ENCODE measurements at places on chromosomes 7 and 10.
A peak's percentile ranks its signal among the peaks of the same experiment; 100 is the strongest.

DNA sequence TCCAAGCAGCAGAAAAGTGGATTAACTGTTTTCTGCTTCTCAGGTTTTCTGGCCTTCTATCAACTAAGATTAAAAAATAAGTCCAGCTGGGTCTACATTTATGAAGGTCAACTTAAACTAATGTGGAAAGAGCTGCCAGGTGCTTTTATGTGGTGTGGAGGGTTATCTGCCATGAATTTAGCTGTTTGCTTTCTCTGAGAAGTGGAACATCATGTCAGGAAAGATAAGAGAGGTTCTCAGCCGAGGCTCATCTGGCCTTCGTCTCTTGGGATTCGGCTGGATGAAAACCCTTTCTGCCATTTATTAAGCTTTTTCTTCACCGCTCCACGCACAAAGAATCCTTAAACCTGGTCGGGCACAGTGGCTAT is 5.5 kb downstream of the PTPRN2 start:
- no peak for DNase-seq

- no peak for DNase-seq
Observed at GRCh38 chr10:132447446-132448247, 50.6 kb downstream of the PWWP2B start.

DNA sequence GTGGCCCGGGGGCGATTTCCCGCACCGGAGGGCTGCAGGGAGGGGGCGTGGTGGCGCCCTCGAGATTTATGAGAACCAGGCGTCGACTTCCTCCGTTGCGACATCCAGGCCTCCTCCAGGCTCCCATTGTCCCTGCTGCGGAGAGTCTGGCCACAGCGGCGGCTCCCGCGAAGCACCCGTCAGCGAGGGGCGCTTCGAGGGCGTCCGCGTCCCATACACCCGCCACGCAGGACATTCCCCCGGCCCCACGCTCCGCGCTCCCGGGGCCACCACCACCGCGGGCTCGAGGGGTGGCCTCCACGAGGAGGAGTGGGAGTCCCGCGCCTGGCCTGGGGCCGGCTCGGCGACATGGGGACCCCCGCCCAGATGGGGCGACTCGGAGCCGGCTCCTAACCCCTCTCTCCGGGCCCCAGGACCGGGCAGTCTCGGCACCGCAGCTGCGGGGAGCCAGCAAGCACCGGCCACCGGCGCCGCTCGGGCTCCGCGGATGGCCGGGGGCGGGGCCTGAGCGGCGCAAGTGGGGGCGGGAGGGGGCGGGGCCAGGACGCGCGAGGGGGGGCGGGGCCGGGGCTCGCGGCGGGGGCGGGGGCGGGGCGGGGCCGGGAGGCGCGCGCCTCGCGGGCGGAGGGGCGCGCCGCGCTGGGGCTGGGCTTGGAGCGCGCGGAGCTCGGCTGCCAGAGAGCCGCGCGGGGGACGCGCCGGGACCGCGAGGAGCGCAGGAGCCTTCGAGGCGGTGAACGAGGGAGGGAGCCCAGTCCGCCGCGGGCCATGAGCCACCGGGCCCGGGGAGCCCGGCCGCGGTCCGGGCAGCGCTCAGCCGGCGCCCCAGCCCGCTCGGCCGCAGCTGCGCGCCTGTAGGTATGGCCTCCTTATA is at the start of gene SH2B2:
Gene SH2B2 (plus strand): TSS at position 632 of the 874 bp plus-strand sequence. CDS start 13,683 bp downstream, outside the sequence.
- no peak for DNase-seq

- DNase-seq = peak; percentile 35
Observed at GRCh38 chr7:99679032-99679399, 780 bp downstream of the CYP3A5 start.

DNA sequence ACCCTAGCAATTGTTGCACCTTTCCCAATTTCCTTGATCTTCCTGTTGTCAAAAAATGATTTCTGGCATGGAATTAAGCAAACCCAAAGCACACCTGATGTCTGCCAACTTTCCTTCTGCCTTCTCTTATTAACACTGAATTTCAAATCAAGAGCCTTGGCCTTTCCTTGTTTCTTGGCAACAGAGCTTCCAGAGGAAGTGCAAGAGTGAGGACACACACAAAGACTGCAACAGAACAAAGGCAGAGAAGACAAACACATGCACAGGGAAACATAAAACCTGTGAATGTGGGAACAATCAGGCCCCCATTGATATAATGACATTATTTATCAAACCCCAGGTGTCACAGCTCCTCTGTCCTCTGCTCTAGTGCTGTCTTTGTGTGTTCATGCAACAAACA is 73.0 kb upstream of the IL6 start:
- DNase-seq = no peak

- no peak for DNase-seq
Observed at GRCh38 chr7:39904077-39904486, 46.0 kb upstream of the CDK13 start.

GRCh38 chr7:1899196-1899595 is 229.1 kb downstream of the ELFN1 start:
- no peak for DNase-seq

DNA sequence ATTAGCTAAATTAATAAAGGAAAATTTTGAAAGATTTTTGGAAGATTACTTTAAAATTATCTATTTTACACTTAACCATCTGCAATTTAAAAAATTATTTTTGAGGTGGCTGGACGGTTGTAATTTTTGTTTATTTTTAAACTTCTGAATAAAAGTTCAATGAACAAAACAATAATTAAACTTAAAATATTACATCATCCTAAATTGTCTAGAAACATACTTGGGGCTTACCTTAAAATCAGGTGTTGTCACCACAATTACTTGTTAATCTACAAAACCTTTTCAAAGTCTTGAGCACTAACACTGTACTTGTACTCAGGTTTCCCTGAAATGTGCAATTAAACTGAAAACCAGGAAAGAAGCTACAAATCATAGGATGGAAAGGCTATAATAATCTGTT is 328.3 kb downstream of the NXPH1 start:
- DNase-seq = no peak

DNA sequence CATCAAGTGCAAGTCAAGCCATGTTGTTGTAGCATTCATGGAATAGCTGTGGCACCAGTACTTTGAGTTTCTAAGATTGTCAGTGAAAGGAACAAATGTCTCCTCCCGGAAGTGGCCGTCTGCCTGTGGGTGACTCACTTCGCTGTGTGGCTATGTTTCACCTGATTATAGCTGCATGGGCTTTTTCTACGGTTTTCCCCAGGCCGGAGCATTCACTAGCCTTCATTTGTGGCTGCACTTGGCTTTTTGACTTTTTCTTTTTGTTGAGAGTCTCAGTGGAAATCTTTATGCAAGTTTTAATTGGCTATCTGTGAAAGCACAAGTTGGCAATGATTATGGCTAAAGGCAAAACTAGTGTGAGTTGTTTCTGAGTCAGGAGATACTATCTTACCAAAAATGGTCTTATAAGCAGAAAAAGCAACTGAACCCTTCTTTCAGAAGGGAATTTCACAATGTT is 35.0 kb downstream of the SRI start:
- peak; percentile 39 for DNase-seq

DNA sequence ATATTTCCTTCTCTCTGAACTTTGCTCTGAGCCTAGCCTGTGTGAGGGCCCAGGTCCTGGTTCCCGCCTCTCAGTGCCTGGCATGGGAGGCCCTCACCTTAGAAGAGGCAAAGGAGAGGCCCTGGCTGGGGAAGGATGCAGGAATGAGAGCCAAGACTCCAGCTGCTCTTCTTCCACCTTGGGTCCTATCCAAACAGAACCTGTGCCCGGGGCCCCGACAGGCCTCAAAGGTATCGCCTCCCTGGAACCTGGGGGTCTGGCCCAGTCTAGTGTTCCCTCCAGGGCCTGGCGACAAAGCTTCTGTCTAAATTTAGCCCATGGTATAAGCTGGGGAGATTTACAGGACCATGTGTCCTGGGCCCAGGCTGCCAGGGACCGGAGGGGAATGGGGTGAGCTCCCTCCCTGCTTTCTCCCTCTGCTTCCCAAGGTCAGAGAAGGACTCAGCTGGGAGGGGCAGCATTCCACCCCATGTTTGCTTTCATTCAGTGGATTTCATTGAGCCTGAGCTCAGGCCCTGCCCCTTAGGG is 12.0 kb upstream of the CRHR2 start:
- no peak for DNase-seq

DNA sequence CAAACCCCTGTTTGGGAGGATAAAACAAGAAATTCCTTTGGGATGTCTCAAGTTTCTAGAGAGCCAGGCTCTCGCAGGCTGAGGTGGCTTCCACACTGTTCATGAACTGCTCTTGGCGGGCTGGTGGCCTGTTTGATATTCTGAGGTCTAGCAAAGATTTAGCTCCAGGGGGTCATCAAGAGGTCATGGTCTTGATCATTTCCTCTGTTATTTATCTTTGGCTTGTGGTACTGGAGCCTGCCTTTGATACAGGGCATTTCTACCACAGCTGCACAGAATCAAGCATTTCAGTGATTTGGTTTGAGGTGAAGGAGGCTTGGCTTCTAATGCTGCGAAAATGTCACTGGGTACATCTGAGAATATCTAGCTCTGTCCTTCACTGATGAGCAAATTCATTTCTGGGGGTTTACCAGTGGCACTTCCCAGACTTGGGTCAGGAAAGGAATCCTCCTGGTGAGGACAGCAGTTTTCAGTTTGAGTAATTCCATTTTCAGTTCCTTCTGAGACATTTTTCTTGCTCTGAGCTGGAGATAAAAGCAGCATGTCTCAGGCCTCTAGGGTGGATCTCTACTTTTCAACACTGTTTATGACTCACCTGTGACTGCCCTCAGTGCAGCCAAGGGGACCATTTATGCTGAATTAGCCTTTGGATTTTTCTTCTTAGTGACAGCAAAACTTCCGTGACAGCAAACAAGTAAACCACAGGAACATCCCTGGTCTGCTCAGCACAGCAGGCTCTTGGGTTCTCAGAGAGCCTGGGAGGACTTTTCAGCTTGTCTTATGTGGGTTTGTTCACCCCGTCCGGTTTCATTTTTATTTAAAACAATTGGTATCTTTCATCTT is 312.0 kb downstream of the RNLS start:
- DNase-seq = peak; percentile 14

DNA sequence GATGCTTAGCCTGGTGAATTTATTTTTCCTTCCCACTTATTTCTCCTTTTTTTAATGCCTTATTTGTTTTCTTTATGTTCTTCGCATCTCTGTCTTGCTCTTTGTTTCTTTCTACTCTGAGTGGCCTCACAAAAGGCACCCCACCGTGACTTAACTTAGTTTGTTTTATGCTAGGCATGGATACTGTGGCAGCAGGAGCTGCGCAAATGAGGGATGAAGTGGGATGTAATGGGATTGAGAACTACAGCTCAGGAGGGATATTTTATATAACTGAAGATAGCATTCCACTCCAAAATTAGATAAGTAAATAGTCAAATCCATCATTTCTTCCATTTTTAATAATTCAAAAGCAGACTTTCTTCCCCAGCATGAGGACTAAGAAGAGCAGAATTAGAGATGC is 1.7 kb upstream of the CACNA2D1 start:
- DNase-seq = no peak

- DNase-seq = no peak
Observed at GRCh38 chr7:29146057-29146706, at the start of gene CPVL. CPVL (minus strand) TSS chr7:29146537; CDS start chr7:29121061, 25,476 bp downstream.

- no peak for DNase-seq
Observed at GRCh38 chr10:62851442-62851841, 35.3 kb upstream of the EGR2 start.

- DNase-seq = peak; percentile 89
Observed at GRCh38 chr7:135716677-135717238, 11.2 kb downstream of the SLC13A4 start.

- no peak for DNase-seq
Observed at GRCh38 chr10:69057951-69058297, 30.0 kb upstream of the SRGN start.

DNA sequence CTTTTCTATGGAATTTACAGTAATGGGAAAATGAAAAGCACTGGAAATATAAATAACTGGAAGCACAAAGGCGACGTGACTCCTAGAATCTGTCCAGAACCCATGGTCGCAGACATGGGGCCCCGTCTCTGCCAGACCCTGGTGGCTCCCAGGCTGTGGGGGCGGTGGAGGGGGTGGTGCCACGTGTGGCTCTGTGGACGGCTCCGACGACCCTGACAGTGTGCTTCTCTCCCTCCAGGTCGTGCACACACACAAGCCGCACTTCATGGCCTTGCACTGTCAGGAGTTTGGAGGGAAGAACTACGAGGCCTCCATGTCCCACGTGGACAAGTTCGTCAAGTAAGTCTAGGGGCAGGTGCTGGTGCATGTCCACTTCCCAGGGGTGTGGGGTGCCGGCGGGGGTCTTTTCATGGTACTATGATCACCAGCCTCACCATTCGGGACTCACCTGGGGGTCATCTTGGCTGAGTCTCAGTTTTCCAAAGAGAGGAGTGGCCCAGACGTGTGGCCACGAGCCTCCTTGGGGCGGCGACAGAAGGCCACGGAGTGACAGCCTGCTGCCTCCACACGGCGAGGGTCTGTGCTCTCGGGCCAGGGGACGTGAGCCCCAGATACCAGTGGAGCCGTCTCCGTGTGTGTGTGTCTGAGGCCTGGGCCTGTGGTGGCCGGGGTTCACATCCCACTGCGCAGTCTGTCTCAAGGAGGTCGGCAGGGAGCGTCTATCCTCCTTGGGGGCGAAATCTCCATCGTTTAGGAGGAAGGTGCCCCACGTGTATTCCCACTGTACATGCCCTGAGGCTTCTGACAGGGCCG is 108.2 kb downstream of the INPP5A start:
- DNase-seq = no peak

DNA sequence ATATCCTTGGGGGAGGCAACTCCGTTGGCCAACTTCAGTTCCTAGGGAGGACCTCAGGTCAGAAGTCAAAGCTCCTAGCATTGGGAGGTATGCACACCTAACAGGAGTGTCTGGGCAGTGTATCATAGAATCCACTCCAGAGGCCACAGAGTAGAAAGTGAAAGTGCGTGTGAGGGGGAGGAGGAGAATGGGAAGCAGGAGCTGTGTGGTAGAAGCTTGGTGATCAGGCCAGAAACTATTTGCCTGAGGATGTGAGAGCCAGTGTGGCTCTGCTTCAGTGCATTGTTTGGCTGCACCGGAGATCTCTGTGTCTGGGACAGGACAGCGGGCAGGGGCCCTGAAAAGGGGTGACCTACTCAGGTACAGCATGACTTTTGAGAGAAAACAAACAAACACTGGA is 557.4 kb upstream of the VSTM2A start:
- no peak for DNase-seq

GRCh38 chr10:125085258-125086054 is 74.9 kb downstream of the CTBP2 start:
- DNase-seq = no peak

GRCh38 chr10:98097616-98098015 is 36.8 kb upstream of the R3HCC1L start:
- no peak for DNase-seq

GRCh38 chr10:51100221-51100620 is 25.9 kb downstream of the PRKG1 start:
- DNase-seq = no peak

Measured in COLO829 (cell line).